ENCODE measurements at places on chromosomes 5 and 9.

GRCh38 chr9:68546596-68547390 is 6.1 kb upstream of the TMEM252 start:
- no peak for DNase-seq

- DNase-seq: no peak
These were observed 1.4 kb upstream of the ERGIC1 start for GRCh38 chr5:172832383-172833315.

DNA sequence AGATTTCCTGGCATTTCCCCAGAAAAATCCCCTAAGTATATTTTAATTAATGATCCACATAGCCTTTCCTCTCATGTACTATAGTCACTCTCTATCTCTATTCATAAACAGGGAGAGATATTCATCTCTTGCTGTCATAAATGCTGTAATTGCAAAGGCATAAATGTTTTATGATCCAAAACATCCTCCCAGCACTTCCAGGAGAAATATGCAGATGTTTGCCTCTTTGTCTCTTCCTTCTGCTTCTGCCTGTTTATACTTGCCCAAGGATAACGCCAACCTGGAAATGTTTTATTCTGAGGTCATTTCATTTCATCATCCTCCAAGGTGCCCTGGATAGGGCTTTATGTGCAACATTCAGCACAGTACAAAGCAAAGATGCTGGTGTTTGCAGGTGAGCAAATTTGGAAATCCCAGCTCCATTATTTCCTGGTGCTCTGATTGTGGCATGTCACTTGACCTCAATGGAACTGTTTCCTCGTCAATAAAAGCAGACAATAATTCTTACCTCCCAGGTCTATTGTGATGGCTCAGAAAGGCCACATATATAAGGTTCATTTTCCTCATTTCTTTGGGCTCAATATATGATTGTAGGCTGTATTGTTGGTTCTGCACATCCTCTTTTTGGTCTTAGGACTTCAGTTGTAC is 6.9 kb downstream of the TNFSF15 start:
- no peak for DNase-seq

DNA sequence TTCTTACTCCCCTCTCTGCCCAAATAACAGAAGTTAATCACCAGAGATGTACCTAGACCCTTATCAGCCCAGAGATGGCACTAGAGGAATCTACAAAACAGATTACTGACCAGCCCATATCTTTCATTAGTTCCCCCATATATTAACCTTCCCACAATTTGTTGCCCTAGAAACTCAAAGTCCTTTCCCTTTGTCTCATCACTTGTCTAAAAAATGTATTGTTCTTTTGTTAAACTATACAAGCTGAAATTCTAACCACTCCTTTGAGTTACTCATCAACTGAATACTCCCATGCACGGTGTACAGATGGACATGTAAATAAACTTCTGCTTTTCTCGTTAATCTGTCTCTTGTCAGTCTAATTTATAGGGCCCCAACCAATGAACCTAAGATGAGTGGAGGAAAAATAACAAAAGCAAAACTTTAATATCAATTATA is 130.9 kb downstream of the CCDC192 start:
- no peak for DNase-seq

DNA sequence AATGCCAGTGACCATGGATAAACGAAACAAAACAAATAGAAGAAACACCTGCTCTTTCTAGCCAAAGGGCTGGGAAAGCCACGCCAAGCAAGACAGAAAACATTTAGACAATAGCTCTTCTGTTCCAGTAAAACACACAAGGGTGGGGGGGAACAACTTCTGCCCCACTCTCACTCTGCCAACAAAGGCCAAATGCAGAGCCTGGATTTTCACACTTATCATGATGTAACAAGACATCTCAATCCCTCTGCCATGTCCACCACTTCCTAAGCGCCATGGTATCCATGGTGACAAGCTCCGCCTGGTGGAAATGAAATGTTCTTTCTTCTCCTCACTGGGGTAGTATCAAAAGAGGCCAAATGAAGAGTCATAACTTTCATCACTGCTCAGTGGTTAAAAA is 60.6 kb downstream of the DRD1 start:
- DNase-seq: no peak

DNA sequence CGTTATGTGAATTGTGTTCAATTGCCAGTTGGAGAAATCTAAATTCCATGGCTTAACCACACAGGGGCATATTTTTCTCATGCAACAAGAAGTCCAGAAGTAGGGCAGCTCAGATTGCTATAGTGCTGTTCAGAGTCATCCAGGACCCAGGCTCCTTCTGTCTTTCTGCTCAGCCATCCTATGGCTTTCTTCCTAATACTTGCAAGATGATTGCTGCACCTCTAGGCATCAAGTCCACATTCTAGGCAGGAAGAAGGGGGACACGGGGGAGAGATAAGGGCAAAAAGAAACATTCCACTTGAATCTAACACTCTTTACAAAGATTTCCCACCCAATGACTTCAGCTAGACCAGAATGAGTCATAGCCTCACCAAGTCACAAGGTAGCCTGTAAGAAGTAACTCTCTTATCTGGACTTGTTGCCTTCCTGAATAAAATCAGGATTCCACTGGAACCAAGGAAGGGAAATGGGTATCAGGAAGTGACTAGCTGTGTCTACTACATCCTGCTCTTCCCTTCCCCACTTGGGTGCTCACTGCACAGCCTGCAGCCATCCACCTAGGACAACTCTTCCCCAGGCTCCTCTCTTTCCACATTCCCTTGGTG is 5.3 kb downstream of the ERAP2 start:
- peak; percentile 43 for DNase-seq

GRCh38 chr5:17021602-17021932 is 85.5 kb upstream of the MYO10 start:
- no peak for DNase-seq

GRCh38 chr5:75192264-75192663 is 44.4 kb downstream of the ANKRD31 start:
- no peak for DNase-seq

DNA sequence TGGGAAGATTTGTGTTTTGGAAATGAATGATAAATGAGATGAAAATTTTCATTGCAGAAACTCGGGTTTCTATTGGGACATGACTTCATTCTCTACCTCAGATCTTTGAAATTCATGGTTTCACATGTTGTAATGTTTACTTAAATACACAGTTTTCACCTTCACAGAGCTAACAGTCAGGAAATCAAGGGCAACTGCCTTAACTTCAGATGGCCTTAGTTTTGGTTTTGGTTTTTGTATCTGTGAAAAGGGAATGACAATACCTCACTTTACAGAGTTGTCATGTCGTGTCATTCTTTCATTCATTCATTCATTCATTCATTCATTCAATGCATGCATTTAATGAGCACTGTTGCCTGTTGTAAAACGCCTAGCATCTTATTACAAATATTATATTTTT is 41.9 kb downstream of the NIM1K start:
- DNase-seq: no peak

DNA sequence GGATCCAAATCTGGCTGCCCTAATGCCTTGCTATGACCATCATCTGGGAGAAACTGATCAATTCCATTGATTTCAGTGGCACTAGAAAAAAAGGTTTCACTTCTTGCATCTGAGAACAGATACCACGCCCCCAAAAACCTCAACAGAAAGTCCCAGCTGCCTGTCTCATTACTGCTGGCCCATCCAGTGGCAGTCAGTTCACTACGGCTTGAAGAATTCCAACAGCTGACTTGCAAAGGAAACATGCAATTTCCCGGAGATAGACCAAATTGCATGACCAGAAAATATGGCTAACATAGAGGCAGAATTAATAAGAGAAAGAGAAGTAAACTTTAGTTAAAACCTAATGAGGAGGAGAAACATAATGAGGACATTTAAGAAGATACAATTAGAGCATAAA is 48.6 kb downstream of the UGCG start:
- DNase-seq: peak; percentile 77

DNA sequence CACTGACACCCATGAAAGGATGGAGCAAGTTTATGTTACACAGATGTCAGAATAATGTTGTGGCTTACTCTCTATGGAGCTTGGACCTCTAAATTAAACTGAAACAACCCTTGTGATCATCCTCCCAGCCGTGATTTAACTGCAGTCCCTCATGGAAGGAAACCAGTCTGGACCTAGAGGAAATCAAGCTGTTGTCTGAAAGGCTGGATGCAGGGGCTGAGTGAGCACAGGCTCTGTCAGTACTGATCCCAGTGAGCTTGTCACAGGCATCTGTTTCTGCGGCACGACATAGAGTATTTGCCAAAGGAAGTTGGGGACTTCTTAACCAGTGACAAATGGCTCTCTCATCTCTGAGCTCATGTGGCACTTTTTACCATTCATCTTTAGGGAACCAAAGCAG is 282.9 kb upstream of the MAP3K1 start:
- no peak for DNase-seq

GRCh38 chr9:16314476-16314875 is 556.0 kb downstream of the BNC2 start:
- no peak for DNase-seq

DNA sequence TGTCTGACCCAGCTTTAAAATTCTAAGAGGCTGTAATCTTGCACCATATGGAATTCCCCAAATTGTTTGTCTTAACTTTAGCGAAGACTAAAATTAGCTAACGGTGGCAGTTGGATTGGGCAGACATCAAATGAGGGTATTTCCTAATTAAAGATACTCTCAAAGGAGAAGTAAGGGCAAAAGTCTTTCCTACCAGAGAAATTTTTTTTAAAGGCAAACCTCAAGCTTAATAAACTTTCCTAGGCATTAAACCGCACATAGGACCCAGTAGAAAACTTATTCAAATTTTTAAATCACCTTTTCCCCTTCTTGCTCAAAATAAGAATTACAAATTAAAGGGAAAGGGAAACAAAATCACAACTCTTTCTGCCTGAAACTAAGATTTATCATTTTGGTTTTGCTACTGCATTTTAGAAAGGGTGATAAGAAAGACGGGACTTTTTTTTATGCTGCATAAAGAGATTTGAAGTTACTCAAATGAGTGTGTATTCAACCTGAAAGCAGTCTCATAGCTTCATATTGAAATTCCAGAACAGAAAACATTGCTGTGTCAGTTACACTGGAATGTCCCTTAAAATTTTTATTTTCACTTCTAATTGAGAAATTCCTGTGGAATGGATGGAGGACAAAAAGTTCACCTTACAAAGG is 189.1 kb upstream of the PTGER4 start:
- no peak for DNase-seq
